ENCODE measurements at places on chromosomes 4 and X.

DNA sequence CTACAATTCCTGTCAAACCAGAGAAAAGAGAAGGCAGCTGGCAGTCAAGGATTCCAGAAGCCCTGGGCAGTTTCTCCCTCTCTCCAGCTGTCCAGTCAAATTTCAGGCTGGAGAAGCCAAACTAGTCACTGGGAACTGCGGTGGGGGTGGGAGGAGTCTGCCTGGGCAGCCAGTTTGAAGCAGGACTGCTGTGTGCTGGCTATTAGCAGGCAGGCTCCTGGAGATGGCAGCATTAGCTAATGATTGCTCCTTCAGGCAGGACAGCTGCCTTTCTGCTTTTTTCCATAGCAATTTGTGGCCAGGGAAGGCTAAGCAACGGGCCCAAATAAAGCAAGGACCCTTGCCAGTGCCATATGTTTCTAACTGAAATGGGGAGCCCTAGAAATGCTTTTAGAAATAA is 44.7 kb upstream of the FGF13 start:
- DNase-seq = peak; percentile 1

GRCh38 chr4:108980455-108981239 is 217.8 kb upstream of the ETNPPL start:
- DNase-seq = no peak

DNA sequence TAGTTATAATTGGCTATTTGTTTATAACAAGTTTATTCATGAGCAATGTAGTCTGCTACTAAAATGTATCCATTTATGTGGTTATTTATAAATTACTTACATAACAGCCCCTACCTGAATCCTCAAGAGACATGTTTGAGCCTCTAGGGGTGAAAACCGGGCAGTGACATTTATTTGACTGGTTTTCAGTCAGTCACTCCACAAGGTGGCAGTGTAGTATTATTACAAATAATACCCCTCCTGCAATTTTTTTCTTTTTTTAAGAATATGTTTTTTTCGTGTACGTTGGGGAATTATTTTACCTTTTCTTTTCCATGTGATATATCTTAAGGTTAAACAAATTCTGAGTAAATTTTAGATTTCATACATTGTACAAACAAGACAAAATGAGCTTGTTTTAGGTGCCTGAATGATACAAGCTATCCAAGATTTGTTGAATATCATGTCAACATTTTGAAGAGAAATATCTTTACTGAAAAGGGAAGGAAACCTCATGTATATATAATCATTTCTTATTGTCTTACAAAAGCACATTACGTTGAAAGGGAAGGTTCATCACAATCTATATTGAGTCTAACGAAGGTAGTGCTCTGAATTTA is 598.7 kb upstream of the TECRL start:
- DNase-seq = no peak

DNA sequence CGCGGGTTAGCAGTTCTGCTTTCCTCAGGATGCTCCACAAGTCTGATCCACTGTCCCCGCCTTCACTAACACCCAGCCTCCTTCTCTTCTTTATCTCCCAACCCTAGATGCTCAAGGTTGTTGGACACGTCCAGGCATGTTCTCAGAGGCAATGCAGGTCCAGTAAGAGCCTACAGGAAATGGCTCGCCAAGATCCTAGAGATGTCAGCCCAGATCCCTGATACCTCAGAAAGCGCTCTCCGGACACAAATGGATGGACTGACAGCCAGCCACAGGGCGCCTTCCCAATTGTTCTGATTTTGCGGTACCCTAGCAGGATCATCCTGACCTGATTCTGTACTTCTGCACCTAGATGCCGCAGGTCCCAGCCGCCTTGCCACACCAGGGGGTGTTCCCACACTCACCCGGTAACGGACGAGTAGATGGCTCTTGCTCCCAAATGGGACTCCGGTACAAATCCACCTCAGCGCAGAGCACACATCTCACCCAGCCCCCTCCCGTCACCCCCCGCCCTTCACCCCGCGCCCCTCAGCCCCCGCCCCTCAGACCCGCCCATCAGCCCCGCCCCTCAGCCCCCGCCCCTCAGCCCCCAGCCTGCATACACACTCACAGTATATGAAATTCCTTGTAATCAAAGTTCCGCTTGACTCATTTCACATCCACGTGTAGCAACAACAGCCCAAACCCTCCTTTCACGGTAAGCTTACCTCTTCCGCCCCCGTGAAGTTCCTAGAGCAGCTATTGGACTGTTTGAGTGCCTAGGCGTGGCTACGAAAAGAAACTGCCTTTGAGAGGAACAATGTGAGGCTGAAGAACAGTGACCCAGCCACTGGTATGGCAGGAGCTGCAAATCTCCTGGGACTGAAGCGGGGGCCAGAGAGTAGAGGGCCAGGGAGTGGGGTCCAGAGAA is at the start of gene EDA2R:
EDA2R (minus strand) TSS at position 488 of the 910 bp plus-strand sequence. CDS start 23,058 bp downstream, outside the sequence.
- no peak for DNase-seq

DNA sequence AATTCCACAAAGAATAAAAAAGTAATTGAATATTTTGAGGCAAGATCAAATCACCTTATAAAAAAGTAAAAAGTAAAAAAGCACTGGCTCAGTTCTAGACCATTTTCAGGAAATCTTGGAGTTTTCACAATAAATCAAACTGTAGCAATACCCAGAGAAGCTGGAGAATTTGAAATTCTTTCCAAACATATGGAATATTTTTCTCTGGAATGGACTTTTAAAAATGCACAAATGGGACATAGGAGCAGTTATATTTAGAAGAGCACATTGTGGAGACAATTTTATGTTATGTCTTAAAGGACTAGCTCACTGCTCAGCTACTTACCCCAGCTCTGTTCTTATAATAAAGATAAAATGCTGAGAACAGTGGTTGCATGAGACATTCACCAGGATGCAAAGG is 211.9 kb upstream of the KIT start:
- DNase-seq = peak; percentile 57

- DNase-seq = no peak
Observed at GRCh38 chr4:171710743-171711142, 102.5 kb upstream of the GALNTL6 start.

DNA sequence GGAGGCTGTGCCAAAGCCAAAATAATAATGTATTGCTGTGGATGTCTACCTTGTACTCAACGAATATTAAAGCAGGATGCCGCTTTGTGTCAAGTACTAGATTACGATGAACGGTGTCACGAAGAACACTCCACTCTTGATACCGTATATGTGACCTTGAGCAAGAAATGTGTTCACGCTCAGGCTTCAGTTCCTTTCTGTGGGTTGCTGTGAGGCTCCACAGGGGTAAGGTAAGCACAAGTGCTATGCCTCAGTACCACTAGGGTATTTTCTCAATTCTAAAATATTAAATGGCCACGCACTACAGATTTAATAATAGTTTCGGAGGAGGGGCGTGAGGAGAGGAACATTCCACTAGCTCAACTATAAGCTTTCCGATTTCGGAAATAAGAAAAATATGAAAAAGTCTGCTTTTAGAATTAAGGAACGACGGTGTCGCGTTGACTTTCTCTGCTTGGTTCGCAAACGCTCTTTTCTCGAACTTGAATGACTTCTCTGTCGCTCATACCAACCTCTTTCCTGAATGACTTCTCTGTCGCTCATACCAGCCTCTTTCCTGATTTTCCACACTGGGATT is 607 bp upstream of the SCOC start:
- peak; percentile 36 for DNase-seq

DNA sequence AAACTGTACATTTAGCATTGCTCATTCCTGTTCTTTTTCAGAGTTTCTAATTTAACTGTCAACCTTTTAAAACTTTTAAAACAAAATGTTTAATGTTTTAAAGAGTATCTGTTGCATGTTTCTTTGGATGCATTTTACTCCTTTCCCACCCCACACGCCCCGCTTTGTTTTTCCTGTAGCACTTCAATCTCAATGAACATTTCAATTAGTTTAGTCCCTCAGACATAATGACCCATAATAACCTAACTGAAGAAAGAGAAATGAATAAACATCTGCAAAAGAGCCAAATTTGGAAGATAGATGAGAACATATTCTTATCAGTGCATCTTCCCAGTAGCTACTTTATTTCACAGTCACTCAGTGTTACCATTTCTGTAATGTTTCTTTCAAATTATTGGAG is 7.5 kb downstream of the PCDH10 start:
- no peak for DNase-seq

All from skin of body (tissue), 3 donors.